Right kidney (tissue), 9 donors: ENCODE measurements at places on chromosomes 2 and 18.

GRCh38 chr2:45993476-45993991 lies 303.7 kb upstream of the EPAS1 start:
- DNase-seq: peak; percentile 33

DNA sequence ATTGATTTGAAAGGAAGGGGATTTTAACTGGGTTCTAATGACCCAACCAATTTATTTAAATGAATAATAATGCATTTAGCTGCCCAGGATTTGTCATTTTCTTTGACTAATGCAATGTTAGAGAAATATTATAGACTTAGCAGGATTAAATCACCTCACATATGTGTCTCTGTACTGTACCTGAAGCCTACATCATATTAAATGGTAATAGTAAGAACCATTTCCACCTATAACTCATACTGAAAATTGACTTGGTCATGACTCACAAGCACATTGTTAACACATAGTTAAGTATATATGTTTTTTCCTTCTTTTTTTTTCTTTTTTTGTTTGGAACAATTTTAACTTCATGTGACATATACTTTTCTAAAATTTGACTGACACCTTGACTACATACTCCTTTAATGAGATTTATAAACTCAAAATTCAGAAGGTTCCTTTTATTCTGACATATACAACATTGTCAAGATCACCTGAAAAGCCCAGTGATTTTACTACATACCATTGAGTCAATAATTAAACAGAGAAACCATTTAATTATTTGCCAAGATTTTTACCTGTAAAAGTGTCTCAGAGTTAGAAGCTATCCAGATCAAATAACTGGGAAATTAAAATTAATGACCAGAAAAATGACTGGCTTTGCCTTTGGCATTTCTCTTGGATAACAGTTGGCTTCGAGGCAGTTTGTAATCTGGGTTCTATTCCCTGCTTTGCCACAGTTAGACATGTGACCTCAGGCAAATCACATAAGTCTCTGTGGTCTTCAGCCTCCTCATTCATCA lies 58.8 kb upstream of the CDC42EP3 start:
- DNase-seq: no peak

- no peak for DNase-seq
Observed at GRCh38 chr2:219426068-219426443, 7.9 kb downstream of the DES start.

DNA sequence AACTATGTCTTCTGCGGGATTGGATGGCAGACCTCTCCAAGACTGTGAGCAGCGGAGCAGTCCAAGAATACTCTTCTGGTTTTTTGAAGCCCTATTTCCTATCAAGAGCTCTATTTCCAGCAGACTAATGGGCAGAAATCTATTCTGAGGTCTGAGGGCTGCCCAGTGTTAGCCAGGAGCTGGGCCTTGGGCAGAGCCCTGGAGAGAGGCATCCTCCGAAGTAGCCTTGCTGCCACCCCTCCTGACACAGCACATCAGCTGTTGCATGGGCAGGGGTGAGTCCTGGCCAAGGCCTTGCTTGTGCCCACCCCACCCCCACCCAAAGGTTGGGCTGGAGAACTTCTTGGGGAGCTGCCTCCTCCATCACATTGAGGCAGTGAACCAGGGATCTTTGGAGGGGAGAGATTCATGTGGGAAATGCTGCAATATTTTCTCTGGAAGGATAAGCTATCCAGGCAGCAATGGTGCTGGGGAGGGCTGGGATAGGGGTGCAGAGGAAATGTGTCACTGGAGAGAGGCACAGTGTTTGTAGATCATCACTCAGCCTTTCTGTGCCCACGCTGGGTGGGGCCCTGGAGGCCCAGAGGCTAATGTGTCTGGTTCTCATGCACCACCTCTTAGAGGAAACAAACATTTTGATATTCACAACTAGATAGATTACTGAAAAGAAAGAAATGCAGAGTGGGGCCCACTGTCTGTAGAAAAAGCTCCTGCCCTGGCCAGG lies 104.7 kb downstream of the VSNL1 start:
- no peak for DNase-seq

DNA sequence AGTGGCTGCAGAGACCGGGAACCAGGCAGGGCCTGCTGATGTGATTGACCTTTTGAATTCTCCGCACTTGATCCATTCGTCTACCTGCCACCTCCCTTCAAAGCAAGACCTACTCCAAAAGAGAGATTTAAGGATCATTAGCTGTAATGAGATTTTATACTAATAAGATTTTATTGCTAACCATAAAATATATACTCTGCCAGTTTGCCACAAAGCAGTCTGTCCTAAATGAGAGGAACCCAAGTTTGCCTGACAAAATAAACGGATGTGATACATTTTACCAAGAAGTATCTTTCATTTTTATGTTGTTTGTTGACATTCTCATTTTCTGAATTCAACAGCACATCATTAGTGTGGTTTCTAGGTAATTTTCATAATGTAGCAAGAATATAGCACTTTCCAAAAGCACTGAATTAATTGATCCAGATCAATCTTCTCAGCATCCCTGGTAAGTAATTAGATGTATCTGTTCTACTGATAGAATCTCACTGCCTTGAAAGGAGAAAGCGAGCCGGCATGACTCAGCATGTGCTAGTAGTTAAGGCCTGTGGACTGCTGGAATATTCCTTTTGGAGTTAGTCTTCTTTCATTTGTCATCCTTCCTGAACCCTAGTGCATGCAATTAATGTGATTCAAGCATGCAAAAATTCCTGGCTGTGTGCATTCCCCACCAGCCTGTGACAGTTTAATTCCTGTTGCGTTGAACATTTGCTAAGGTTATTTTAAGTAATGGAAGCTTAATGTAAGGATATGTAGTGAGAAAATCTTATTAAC lies 128.5 kb downstream of the ARL6IP6 start:
- no peak for DNase-seq

DNA sequence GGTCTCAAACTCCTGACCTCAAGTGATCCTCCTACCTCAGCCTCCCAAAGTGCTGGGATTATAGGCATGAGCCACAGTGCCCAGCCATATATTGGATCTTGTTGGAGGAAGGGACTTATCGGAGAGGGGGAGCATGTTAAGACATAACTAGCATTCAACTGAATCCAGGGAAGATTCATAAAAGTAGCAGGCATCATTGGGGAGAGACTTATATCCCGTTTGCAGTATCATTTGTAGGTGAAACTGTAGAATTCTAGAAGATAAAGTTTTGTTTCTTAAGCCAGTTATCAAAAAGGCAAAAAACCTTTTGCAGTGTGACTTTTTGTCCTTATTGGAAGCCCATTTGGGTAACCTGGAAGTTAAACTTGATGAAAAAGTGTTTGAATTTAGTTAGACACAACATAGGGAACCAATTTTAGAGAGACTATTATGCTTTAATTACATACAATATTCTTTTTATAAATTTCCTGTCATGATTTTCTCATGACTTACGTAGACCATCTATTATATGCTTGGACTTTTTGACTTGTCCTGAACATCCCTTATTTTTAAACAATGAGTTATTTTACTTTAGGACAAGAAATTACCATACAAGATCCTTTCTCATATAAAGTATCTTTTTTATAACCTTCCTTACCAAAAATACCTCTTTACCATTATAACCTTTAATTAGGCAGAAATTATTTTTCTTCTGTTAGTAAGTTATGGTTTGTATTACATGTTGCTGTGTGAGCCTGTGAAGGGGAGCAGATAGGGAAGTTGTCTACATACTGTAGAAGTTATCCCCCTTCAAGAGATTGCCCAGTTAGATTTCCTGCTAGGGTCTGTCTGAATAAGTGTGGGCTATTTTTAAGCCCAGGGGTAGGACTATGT lies 20.3 kb downstream of the RAB3GAP1 start:
- DNase-seq: no peak

DNA sequence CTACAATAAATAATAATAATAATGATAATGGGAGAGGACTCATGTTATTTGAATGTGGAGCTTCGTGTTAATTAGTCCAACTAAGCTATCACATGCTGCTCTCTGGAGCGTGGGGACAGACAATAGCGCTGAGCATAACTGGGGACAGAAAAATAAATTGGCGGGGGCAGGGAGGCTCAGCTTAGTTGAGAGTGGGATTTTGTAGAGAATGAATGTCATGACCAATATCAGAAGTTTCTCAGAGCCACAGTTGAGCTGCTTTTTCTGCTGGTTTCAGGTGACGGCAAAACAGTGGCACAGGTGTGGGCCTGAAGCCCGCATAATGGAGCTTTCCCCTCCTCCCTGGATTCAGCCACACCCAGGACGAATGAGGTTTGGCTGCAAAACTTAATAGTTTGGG lies 111.1 kb upstream of the CAB39 start:
- DNase-seq: no peak

DNA sequence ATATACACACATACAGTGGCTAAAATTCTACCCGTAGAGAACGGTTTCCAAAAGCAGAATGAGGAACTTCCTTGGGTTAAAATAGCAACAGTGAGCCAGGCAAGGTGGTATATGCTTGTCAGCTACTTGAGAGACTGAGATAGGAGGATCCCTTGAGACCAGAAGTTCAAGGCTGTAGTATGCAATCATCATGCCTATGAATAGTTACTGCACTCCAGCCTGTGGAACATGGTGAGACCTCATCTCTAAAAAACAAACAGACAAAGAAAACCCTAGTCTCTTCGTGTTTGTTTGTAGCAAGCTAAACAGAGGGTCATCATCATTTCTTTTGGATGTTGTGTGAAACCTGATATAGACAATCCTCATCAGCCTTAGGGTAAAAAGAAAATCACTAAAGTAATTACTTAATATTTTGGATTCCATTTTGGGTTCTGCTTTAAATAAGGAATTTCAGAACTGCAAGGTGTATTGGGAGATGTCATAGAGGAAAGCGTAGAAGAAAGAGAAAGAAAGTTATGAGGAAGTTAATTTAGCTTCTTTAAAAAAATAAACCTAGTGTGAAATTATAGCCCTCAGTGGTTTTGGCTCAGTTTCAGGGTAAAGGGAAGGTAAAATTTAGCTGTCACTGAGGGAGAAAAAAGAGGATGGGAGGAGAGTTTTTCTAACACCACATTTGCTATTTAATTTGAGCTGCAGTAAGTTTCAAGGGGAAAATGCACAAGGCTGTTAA lies 46.5 kb downstream of the PLEK start:
- DNase-seq: no peak

- DNase-seq: no peak
Observed at GRCh38 chr2:97718051-97718882, 4.9 kb downstream of the ZAP70 start.

DNA sequence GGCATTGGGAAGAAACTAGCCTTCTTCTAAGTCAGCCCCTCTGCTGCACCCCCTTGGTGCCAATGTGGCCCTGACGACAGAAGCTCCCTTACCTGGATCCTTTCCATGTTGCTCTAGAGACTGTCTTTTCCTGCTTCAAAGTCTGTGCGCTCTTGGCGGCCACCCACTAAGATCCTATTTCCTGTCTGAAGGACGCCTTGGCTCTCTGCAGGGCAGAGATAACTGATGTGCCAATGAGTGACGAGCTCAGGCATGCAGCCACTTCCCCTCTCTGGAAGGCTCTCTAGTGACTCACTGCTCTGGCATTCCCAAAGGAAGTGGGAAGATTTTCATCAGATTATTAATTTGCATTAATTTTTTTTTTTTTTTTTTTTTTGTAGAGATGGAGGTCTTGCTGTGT lies 273.5 kb downstream of the CDH20 start:
- DNase-seq: no peak

DNA sequence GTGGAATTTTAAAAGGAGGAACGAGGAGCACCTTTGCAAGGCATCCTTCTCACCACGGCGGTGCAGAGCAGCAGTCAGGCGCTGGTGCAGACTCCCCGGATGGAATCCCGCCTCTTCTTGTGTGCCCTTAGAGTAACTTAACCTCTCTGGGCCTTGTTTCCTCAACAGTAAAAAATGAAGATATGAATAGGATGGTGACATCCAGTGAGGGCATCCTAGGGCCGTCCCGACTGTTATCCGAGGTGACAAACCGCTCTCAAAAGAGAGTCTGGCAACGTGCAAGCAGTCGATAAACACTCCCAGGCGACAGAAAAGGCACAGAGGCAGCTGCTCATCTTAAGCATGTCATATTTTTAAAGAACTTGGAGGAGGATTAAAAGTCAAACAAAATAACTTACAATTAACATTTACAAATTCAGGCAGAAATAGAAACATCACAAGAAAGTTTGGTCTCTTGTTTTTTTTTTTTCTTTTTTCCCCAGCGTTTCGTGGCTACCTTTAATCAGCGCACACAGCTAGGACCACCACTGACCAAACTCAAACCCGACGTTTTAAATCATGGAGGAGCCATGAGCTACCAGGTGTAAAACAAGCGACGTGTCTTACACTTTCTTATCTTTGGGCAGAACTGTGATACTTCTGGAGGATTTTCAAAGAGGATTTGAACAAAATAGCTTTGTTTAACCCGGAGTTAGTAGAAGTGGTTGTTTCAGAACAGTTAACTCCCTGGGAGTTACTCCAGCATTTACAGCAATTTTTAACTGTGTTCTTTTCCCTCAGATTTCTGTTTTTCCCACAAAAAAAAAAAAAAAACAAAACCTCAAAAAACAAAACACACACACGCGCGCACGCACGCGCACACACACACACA lies 2.1 kb downstream of the MBP start:
- DNase-seq: no peak

- DNase-seq: no peak
Observed at GRCh38 chr2:46539327-46540276, 60.2 kb downstream of the TMEM247 start.

GRCh38 chr2:118255301-118255700 lies 167.0 kb downstream of the INSIG2 start:
- no peak for DNase-seq

DNA sequence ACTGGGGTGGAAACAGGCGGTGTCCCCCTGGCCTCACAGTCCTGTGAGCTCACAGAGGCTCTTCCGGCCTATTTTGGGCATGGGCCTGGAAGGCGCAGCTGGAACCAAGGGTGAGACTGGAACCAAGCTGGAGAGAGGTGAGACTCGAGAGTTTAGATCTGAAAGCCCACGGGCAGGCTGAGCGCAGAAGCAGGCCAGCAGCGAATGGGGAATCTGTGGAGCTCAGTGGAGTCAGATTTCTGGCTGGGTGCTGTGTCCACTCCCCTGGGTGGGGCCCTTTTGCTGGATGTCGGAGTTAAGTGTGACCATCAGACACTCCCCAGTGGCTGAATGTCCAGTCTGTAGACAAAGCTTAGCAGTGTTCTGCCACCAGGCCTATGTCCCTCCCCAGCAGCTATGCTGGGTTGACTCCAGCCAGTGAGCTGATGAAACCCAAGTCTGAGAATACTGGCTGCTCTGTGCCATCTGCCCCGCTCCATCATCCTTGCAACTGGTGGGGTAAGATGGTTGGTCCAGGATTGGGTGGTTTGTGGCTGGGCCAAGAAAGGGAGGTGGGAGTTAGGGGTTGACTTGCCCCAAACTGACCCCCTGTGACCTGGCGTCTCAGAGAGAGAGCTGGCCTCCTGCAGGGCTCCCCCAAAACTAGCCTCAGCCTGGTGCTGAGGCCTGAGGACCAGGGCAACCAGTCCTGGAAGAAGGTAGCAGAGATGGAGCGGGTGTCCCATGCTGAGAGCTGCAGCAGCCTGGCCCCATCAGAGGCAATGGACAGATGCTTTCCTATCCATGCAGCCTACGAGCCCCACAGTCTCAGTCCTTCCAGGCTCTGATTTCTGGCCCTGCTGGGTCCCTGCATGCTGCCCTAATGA lies 34.4 kb downstream of the CYP26B1 start:
- no peak for DNase-seq

DNA sequence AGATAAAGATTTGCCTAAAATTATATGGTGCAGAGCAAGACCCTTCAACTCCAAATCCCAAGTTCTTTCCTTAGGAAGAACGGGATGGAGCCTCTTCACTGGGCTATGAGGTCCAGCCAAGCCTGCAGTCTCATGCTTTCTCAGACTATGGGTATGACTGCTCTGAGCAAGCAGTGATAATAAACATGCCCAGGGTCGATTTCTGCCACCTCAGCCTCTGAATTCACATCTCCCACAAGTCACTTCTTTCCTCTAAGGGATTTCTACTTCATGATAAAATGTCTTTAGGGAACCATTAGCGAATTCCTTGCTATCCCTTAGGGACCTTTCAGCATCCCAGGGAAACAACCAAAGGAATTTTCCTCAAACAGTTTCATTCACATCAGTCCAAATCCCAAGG lies 94.8 kb downstream of the GFPT1 start:
- DNase-seq: no peak
